ENCODE measurements at places on chromosomes 13 and 19. TPM values are rescaled to one million over a fixed set of nuclear protein-coding genes. Genes with fewer than 3 reads are reported as not detected.

The NLRP7 gene
- 0.96 TPM for total RNA-seq

DNA sequence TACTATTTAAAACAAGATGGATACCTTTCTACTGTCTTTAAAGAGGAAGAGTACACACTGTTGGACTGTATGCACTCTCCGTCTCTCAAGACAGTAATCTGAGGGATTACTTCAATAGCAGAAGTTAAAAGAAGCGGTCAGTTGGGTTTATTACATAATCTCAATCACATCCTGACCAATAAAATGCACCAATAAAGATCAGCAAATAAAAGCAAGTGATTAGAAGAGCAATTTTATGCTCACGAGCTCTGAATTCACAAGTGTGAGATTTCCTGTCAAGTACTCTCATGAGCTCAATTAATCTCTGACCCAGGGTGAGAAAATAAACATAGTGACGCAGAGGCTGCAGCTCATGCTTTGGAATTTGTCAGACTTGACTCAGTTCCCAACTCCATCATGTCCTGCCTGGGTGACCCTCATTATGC lies 12.2 kb downstream of the ABCC4 start:
- DNase-seq, result no peak
- no peaks in the 10 kb centered on the region for H3K4me1 ChIP-seq
- no peaks in the 10 kb centered on the region for H3K27me3 ChIP-seq
- H3K4me3 ChIP-seq, result no peak overlapping the region
- H3K27ac ChIP-seq, result no peak overlapping the region

DNA sequence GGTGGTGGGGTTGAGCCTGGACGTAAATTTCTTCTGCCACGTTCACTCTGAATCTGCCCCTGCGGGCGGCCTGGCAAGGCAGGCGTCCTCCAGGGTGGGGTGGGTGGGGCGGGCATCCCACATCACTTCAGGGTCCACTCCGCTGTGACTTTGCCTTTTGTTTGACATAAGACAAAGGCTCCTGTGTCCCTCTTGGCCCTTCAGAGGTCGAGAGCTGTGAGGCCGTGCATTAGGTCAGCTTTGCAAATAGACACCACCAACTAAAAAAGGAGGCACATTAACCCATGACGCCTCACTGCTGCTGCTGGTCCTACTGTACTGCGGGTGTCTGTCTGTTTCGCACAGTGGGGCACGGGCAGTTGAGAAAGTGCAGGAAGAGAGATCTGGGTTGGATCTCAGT lies 10.5 kb upstream of the ZNF536 start:
- no peaks in the 10 kb centered on the region for H3K27me3 ChIP-seq
- no peak for DNase-seq
- no peaks in the 10 kb centered on the region for H3K36me3 ChIP-seq
- H3K4me1 ChIP-seq, result peaks cover 7% of the 10 kb centered on the region
- no peak overlapping the region for H3K27ac ChIP-seq
- H3K4me3 ChIP-seq, result no peak overlapping the region

The TNNT1 gene
- 115 TPM for total RNA-seq

The FFAR1 gene
- total RNA-seq, result not detected

DNA sequence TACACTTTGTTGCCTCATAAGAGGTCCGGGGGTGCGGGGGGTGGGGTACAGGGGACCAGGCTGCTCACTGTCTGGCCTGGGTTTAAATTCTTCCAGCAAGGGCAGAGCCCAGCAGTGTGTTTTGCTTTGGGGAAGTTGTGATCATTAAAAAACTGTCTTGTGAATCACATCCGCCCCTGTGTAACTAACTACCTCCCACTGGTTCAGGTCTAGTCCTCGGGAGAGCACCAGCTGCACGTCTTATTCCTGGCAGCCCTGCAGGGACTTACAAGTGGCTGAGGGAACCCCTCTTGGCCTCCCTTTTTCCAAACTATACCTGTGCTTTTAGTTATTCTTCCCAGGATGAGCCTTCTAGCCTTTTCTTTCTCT lies 127.5 kb downstream of the SIPA1L3 start:
- no peaks in the 10 kb centered on the region for H3K27me3 ChIP-seq
- H3K27ac ChIP-seq, result no peak overlapping the region
- H3K4me1 ChIP-seq, result peaks cover 19% of the 10 kb centered on the region
- DNase-seq, result no peak

- H3K4me3 ChIP-seq, result no peak overlapping the region
- no peaks in the 10 kb centered on the region for H3K27me3 ChIP-seq
- no peak overlapping the region for H3K27ac ChIP-seq
- no peaks in the 10 kb centered on the region for H3K36me3 ChIP-seq
- peaks cover 4% of the 10 kb centered on the region for H3K4me1 ChIP-seq
- DNase-seq, result no peak
These were observed 30.9 kb downstream of the SHISA2 start for GRCh38 chr13:26020891-26021290.

The BEST2 gene
- total RNA-seq, result 4.6 TPM

DNA sequence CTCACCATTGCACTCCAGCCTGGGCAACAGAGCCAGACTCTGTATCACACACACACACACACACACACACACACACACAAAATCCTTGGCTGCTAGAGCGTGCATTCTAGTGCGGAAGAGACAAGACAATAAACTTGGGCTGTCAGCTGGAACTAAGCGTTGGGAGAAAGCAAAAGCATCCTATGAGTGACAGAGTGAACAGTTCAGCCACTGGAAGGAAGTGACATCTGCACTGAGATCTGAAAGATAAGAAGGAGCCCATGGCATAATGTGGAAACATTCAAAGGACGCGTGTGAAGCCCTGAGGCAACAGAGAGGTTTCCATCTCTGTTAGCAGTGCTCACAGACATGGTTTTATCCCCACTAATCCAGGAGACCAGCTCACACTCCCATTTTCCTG lies 3.5 kb upstream of the SLC1A5 start:
- H3K27ac ChIP-seq, result no peak overlapping the region

DNA sequence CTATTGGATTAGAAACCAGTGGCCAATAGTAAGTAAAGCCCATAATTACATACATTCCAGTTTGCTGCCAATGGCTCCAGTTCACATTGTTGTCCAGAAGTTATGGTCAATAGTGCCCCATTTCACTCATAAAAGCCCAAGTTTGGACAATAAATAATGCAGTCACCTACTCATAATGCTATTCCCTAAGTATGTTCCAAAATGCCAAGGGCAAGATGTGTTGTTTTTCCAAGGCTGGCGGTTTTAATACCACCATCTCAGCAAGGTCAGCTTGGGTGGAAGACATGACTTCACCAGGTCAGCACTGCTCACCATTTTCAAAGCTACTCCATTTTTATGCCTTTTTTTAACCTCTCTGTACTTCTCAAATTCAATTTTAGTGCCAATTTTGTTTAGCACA lies 32.7 kb downstream of the KCTD12 start:
- no peak overlapping the region for H3K4me3 ChIP-seq
- H3K27me3 ChIP-seq, result no peaks in the 10 kb centered on the region
- no peaks in the 10 kb centered on the region for H3K36me3 ChIP-seq
- H3K27ac ChIP-seq, result no peak overlapping the region
- no peak for DNase-seq
- H3K4me1 ChIP-seq, result no peaks in the 10 kb centered on the region

The GPR183 gene
- not detected for total RNA-seq

The LRRC8E gene
- total RNA-seq, result 3.4 TPM

- no peak overlapping the region for H3K4me3 ChIP-seq
- DNase-seq, result no peak
- no peak overlapping the region for H3K27ac ChIP-seq
- peaks cover 3% of the 10 kb centered on the region for H3K4me1 ChIP-seq
- no peaks in the 10 kb centered on the region for H3K36me3 ChIP-seq
These were observed 26.5 kb downstream of the ENOX1 start for GRCh38 chr13:43760257-43760656.
